ENCODE measurements at places on chromosomes 4 and X.

- DNase-seq, result no peak
These were observed 63.0 kb downstream of the SEC24D start for GRCh38 chr4:118772767-118773428.

- no peak for DNase-seq
These were observed 300.9 kb upstream of the FAT4 start for GRCh38 chr4:125013891-125014290.

GRCh38 chr4:182736207-182736606 is 181.0 kb downstream of the DCTD start:
- no peak for DNase-seq

DNA sequence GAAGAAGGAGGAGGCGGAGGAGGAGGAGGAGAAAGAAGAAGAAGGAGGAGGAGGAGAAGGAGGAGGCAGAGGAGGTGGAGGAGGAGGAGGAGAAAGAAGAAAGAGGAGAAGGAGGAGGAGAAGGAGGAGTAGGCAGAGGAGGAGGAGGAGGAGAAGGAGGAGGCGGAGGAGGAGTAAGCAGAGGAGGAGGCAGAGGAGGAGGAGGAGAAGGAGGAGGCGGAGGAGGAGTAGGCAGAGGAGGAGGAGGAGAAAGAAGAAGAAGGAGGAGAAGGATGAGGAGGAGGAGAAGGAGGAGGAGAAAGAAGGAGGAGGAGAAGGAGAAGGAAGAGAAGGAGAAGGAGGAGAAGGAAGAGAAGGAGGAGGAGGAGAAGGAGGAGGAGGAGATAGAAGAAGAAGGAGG is 19.9 kb downstream of the MRFAP1 start:
- no peak for DNase-seq

- no peak for DNase-seq
These were observed 110.8 kb upstream of the AFF2 start for GRCh38 chrX:148389629-148390028.
